NCI-H146 (cell line): ENCODE measurements at places on chromosomes 11 and 22.

DNA sequence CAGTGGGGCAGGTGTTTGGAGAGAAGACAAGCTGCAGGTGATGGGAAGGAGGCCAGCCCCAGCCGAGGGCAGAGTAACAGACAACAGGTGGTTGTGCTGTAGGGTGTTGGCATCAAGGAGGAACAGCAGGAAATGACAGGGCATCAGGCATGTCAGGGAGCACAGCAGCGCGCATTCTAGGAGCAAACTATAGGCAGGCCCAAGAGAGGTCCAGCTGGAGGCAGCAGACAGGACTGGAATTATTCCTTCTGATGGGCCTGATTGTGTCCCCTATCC lies 13.6 kb downstream of the ADM start:
- DNase-seq = peak; percentile 87

DNA sequence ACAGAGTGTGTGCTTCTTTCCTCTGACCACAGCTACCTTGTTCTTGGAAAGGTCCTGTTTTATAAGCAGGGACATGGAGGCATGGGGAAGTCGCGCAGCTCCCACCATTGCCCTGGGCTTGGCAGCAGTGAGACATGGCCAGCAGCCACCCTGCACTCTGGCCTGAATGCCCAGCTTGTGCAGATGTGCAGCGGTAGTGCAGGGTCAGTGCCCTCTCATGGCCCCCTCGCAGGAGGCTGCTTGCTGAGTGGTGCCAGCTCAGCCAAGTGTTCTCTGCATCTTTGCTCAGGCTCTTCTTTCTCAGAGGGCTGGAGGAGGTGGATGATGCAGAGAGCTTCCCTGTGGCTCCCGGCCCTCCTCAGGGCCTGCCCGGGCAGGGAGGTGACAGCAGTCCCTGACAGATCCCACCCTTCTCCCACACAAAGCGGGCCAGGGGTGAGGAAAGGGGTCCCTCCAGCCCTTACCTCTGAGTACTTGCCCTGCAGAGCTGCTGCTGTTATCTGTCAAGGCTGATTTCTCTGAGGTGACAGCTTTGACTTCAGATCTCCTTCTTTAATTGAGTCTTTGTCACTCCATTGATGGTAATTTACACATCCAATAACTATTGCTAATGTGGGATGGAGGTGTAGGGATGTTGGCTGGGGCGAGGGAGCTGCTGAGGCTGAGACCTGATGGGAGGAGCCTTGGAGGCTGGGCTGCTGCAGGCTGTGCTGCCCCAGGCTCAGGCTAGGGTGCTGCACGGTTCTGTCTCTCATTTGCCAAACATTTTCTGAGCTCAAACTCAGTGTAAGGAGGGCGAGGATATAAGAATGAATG lies 47.4 kb upstream of the B3GAT1 start:
- DNase-seq = no peak

DNA sequence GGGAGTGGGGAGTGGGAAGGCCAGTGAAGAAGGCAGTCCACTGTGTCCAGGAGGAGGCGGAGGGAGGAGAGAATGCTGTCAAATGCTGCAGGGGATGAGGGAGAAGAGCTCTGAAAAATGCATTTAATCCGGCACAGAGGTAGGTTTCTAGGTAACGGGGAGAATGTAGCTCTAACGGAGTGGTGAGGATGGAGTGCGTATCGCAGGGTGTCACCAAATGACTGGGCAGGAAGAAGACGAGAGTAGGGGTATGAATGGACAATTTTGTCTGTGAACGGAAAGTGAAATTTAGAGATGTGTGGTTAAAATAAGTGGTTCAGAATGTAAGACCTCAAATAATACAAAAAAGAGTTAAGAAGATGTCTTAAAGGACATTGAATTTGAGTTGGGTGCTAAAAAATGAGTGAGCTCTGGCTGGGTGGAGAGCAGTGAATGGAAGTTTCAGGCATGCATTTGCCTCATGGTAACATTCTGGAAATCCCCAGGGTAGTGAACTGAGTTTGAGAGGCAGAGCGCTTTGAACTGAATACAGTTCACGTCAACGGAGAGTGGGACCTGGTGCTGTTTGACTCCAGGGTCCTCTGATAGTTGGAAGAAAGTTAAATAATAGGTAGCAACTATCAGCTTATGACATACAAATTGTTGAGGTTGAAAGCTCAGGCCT lies 81.3 kb upstream of the CADM1 start:
- no peak for DNase-seq

- DNase-seq = no peak
These were observed 25.9 kb upstream of the PDE2A start for GRCh38 chr11:72700146-72700545.

- DNase-seq = no peak
These were observed 45.5 kb upstream of the TTLL12 start for GRCh38 chr22:43232445-43232844.

- DNase-seq = no peak
These were observed 44.6 kb upstream of the RIC3 start for GRCh38 chr11:8213376-8213775.

DNA sequence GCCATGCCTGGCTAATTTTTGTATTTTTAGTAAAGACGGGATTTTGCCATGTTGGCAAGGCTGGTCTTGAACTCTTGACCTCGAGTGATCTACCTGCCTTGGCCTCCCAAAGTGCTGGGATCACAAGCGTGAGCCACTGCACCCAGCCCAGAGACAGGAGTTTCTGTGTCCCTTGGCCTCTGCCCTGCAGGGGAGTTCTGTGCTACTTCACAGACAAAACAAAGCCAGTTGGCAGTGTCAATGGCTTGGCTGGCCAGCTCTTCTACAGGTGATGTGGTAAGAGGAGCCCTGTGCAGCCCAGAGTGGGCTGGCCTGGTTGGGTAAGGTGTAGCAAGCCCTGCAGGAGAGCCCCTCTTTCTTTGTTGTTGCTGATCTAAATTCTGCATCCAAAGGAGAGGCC lies 60.5 kb upstream of the SHISAL1 start:
- DNase-seq = no peak

DNA sequence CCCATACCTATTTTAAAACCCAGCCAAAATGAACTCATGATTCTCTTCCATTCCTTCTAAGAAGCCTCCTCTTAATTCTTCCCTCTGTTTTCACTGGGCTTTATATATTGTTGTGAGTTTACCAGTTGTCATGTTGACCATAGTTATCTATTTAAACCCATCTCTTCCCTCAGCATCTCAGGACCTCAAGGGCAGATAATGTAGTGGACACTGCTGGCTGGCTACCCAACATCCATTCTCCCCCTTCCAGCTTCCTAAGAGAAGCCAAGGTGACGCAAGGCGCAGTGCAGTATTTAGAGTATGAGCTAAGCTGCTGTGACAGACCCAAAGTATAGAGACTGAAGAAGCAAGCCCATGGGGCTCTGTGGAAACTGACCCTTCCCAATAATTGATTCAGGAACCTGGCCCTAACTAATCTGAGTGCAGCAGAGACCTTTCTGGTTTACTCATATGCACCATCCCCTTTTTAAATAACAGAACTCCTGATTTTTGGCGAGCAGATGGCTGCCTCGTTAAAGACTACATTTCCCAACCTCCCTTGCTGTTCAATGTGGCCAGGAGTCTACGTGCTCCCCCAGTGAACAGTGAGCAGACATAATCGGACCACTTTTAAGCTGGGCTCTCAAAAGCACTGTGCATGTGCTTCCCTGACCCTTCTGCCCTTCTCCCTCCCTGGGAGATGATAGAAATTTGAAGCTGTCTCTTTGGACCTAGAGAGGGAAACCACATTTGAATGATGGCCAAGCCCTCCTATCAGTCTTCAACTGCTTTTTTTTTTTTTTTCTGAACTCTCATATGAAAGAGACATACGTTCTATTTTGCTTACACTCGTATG lies 28.1 kb upstream of the CREB3L1 start:
- no peak for DNase-seq
